Mesendoderm (in vitro differentiated cells): ENCODE measurements at places on chromosomes 4 and X.

GRCh38 chr4:4524364-4524763, 17.5 kb downstream of the STX18 start:
- DNase-seq, result peak; percentile 73

- no peak for DNase-seq
Measured at GRCh38 chr4:165504184-165504583, 125.4 kb downstream of the CPE start.

GRCh38 chr4:15238720-15239119, 189.1 kb upstream of the C1QTNF7 start:
- DNase-seq, result peak; percentile 70

DNA sequence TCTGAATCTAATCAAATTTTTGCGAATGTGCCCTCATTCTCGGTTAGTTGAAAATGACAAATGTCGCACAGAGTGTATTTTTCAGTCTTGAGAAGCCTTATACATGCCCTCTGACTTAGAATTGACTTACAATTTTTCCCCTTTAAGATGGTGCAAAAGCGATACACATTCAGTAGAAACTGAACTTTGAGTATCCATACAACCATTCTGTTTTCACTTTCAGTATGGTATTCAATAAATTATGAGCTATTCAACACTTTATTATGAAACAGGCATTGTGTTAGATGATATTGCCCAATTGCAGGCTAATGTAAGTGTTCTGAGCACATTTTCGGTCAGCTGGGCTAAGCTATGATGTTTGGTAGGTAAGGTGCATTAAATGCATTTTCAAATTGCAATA, 43.4 kb downstream of the SLC9A7 start:
- no peak for DNase-seq

DNA sequence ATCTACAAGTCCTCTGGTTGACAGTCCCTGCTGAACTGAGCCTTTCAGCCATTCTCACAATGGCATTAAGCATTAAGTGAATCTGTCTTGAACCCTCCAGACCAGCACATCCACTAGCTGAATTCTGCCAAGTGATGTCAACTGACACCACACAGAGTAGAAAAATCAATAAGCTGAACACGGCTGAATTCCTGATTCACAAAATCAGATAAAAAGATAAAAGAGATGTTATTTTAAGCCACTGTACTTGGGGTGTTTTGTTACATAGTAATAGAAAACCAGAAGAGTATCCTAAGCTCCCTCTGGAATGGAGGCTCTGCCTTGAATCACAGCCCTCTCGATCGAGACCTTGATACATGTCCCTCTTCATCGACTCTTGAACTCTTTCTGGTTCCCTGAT, 336.5 kb downstream of the DMD start:
- no peak for DNase-seq

DNA sequence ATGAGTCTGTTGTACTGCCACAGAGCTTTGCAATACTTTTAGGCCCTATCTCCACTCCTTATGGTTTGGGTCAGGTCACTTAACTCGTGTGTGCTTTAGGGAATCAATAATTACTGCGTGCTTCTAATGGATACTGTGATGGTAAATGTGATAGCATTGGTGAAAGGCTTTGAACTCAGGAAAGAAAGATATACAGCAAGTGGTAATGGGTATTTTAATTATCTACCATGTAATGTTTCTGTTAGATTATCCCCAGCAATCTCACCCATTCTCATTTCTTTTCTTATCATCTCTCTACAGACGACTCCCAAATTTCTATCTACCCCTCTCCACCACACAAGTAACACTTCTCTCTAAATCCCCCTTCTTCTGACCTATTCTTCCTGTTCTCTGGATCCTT, 128.6 kb downstream of the GPC3 start:
- peak; percentile 6 for DNase-seq

DNA sequence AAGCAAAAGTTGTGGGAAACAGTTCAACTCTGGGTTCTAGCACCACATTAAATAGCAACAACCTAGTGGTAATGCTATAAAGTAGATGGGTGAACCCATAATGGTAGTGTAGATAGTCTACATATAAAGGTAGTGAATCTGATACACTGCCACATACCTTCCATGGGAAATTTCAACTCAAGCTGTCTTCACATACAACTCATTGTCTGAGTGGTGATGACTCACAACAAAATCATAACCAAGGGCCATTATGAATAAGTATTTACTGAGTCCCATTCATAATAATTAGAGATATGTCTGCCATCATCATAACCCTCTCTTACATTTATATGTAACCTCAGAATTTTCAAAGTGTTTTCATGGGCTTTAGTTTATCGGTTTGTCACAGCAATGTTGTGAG, 34.8 kb downstream of the EGF start:
- DNase-seq, result no peak
